ENCODE measurements at places on chromosomes 2 and 18.

DNA sequence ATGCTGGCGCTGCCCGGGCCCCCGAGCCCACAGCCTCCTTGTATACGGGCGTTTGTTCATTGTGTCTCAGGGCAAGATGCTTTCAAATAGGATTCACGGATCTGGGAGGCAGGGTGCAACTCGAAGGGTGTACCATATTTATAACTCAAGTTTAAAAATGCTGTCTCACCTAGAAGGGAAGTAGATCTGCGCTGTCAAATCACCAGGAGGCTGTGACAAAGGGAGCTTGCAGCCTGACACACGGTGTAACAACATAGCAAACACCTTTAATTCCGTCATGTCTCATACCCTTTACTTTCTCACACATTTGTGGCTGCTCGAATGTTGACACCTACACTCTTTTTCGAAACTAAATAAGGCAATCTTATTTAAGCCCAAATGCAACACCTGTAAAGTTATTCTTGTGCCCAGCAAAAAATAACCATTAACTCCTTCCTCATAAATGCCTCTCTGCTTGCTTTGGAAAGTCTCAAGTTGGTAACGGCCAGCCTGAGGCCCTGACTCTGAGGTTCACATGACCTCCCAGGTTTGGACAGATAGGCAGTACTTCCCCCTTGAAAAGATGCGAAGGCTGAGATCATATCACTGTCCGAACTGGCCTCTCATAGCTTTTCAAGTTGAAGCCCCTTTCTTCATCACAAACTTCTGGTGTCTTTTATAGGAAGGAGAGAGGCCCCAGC lies 11.6 kb downstream of the ZEB2 start:
- no peak for DNase-seq

DNA sequence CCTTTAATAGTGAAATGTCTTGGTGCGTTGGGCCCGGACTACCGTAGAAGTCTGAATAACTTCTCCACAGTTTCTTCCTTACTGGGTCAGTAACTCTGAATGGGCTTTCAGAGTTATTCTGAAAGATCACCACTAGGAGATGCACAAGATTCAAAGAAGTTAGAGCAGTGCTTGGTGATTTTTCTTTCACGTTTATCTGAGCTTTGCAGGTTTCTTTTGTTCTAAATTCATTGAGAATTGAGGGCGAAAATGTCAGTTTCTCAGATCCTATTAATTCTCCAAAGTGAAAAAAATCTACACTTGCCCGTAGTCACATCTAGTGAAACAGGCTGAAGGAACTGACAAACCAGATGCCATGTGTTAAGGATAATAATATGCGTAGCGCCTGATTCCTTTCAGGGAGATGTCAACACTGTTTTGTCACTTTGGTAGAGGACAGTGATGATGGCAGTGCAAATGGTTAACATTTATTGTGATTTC lies 70.1 kb downstream of the QPCT start:
- peak; percentile 46 for DNase-seq

DNA sequence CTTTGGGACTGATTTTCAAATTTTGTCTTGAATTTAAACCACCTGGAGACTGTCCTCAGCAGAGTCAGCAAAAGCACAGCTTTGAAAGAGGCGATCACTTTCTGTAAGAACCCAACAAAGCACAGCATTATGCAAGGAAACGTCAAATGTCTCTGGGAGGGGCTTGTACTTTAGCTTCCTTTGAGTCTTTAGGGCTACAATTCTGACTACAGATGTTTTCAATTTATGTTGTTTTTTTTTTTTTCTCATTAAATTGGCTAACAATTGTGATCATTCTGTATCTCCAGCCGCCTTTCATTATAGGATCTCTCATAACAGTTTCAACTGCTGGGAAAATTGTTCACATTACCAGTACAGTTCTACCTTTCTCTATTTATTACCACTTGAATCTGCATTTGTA lies 48.3 kb downstream of the COL3A1 start:
- no peak for DNase-seq

DNA sequence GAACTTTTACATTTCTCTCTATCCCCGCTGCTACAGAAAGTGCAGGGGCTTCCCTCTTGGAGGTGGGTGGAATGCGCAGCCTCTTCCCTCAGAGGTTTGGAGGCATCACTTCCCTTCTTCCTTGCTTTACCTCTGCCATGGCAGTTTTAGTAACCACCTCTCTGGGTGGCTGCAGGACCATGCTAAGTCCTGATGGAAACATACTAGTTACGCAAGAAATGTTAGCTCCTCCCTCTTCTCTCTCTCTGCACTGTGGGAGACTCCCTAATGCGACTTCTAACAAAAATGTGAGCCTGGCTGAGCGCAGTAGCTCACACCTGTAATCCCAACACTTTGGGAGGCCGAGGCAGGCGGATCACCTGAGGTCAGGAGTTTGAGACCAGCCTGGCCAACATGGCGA lies 116.8 kb upstream of the RAB6C start:
- no peak for DNase-seq

- DNase-seq, result no peak
Observed at GRCh38 chr2:46471-47345, at the start of gene FAM110C. FAM110C (minus strand) TSS chr2:46505; CDS start chr2:46385, 120 bp downstream.
